Esophagus mucosa (tissue), 1 donor: ENCODE measurements at places on chromosomes 7 and 10.

GRCh38 chr10:32713560-32713959, 244.5 kb downstream of the ITGB1 start:
- no peak for ATAC-seq

DNA sequence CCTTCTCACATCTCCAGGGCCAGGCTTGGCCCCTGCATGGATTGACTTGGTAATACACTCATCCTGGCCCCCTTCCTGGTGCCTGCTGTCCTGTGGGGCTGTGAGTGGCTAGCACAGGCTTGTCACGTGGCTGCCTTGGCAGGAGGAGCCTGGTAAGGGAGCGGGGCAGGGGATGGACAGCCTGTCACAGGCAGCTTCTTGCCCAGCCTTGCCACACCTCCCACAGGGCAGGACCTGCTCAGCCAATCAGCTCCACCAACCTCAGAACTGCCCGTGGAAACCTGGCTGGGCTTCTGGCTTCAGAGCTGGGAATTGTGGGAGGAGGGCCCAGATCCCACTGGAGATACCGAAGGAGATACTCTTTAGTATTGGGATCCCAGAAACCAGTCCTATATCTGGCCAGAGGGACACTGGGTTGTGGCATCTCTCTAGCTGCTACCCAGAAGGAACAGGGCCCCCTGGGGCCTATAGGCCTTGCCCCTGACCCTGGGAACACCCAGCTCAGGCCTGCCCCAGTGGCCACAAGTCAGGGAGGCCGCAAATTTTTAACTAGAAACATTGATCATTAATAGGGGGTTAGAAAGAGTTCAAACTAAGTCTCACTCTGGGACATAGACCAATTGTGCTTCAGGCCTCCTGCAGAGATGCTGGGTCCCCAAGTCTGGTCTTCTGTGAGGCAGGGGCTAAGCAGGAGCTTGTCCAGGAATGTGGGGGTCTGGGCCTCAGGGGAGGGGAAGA, at the start of gene HOGA1:
TSS of gene HOGA1 (plus strand) at position 330 of the 738 bp plus-strand sequence. CDS start at position 645, 315 bp downstream.
- ATAC-seq, result peak; percentile 97

DNA sequence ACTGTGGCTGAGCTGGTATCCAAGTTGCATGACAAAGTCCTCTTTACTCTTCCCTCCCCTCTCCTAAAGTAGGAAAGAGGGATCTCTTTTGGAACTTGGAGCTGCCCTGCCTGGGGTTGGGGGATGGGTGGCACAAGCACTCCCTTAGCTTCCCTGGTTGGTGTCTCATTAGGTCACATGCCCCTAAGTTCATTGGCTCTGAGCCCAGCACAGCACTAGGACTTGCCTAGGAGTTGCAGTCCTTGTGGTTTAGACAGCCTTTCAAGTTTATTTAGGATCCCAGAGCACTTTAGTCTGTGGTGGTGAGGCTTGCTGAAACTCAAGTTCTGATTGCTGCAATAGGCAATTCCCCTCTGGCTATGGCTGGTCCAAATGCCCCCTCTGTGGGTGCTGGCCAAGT, 281.4 kb downstream of the NXPH1 start:
- ATAC-seq, result no peak

DNA sequence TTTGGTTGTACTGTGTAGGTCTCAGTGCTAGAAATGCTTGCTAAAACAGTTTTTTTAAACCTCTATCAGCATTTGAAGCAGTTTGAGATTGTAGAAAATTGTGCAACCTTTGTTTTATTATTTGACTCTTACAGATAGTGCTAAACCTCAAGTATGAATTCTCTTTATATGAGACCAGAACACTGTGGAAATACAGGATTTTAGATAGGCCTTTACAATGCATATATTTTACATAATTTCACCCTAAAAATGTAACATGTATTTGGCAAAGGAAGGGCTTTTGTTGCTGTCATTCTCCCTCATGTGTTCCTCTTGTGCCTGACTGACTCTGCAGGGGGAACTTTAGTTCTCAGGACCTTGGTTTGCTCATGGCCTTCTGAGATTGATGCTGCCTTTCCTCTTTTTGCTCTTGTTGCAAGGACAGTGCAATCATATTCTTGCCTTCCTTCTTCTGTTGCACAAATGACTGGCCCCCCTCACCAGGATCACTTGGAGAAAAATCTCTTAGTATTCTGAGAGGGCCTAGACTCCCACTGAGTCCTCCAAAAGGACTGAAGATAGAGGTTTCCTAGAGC, 188.7 kb downstream of the PPP1R9A start:
- no peak for ATAC-seq

DNA sequence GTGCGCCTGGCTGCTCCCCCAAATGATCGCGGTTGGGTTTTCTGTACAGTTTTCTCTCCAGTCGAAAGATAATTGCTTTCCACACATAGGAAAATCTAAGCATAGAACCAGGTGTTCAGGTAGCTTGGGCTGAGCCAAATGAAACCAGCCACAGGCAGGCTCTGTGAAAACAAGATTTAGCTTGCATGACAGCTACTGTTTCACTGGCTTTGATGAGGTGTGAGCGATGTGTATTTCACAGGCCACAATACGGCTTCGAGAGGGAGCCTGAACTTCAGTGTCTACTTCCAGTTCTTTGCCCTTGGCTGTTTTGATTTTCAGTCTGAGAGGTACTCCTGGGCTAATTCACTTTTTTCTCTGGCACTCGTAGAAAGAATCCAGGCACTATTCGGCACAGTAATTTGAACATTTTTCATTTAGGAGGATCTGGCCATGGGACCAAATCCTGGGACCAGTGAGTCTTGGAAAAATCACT, 110.5 kb downstream of the JCAD start:
- ATAC-seq, result peak; percentile 78

- no peak for ATAC-seq
These were observed 64.6 kb downstream of the WDR37 start for GRCh38 chr10:1120801-1121211.

DNA sequence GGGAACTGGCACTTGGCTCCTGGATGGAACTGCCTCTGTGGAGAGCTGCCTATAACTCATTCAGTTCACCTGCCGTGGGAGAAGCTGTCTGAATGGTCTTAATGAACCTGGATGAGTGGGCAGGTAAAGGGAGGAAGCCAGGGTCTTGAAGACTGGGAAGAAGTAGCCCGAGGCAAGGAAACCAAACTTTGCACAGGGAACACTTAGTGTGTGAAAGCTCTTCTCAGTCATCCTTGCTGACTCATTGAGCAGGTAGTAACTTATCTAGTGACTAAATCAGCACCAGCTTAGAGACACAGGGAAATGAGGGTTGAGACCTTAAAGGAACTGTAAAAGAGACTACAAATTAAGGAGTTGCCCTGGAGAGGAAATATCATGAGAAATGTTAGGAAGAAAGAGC, 9.9 kb downstream of the LRRC4 start:
- peak; percentile 90 for ATAC-seq

DNA sequence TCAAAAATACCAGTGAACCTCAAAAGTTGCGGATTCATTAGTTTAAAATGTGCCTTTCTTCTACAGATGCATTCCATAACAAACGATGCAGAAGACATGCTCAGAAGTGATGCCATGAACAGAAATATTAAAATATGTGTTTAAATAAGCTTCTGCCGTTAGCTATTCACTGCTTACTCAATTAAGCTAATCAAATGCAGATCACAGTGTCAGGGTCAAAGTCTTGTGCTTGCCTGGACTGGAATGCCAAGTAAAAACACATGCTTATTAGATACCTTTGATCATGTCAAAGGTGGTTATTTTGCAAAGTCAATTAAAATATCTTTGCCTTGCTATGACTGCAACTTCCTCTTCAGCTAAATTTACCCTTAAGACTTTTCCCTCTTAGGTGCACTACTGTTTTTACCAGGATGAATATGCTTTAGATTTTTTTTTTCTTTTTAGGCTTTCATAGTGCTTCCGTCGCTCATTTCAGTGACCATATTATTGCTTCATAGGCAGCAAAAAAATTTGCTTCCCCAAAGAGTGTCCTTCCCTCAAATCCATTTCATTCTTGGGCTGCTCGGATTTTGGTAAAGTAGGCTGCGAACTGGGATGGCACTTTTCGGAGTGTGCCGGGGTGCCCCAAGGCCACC, 905 bp downstream of the ASB13 start:
- no peak for ATAC-seq

GRCh38 chr7:104772405-104773345, 241.3 kb upstream of the KMT2E start:
- no peak for ATAC-seq

- ATAC-seq, result no peak
These were observed 176.5 kb upstream of the KCTD7 start for GRCh38 chr7:66452165-66452564.

GRCh38 chr10:51204701-51205100, 130.4 kb downstream of the PRKG1 start:
- ATAC-seq, result no peak

DNA sequence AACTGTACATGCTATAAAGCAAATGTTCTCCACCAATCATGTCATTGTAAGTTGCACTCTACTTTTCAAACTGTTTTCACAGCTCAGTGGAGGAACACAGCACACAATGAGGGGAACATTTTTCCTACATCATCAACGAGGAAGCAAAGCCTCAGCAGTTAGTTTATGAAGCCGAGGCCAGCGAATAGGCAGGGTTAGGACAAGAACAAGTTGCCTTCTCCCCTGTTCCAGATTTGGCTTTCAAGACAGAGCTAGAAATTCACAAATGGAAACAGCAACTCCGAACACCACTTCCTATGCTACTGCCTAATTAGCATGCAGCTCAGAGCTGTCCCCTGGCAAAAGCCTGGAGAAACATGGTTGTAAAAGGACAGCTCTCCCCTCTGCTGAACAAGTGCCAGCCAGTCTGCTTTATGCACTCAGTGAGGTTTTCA, 19.8 kb downstream of the ITGB8 start:
- no peak for ATAC-seq

GRCh38 chr10:45553155-45553554, 119.4 kb downstream of the ZFAND4 start:
- ATAC-seq, result no peak

GRCh38 chr7:47515305-47515834, 66.5 kb downstream of the TNS3 start:
- no peak for ATAC-seq

- no peak for ATAC-seq
These were observed 948 bp downstream of the ZNF138 start for GRCh38 chr7:64795176-64795575.

DNA sequence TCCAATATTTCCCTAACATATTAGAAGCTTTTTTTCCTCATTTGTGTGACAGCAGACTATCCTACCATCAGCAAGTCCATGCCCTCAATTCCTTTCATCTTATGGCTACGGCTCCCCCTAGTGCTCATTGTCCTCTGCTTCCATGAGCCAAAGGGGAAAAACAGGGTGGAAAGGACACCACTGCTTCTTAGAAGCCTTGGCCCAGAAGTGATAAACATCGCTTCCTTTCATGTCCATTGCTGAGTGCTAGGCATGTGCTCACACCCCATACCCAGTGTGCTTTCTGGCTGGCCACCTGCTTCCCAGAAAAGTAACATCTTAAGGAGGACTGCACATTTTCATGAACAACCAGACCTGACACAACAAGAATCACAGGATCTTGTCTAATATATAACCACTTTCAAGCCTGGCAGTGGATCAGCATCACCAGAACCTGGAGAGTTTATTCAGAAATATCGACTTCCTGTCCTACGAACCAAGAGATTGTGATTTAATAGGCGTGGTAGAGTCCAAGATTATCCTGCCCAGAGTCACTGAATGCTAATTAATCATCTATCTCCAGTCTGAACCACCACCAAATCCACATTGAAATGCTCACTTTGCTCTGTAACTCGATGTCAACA, 650.5 kb upstream of the SORCS1 start:
- peak; percentile 47 for ATAC-seq

- ATAC-seq, result no peak
These were observed 182.3 kb downstream of the SNX13 start for GRCh38 chr7:17758008-17758407.

DNA sequence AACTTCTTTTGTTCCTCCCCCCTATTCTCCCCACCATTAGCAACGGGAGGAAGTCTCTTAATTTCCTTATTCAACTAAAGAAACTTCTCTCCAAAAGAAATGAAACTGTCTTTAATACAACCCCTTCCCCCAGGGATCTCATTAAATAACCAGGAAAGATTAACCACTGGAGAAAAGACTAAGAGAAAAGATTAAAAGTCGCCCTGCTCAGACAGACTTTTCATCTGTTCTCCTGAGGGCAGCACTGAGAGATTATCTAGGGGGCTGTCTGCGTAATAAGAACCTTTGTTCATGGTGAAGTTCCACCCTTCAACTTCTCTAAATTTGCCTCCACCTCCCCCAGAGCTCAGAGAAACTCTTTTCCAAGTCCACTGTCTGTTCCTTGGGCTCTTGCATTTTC, 105.5 kb downstream of the HGF start:
- ATAC-seq, result no peak

DNA sequence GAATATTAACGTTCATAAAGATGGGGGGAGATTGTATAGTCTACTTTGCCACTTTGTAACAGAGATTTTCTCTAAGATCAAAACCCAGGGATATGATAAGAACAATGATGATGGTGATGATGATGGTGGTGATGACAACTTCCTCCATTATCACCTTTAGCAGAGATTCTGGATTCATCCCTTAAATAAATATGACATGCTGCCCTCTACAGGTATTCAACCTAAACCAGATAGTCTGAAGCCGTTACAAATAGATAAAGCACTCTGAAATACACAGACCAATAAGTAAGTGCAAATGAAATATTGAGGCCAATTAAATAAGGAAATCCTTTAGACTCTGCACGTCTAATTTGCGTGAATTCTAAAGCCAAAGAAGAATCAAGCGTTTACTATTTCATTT, 211.5 kb downstream of the CREB5 start:
- ATAC-seq, result peak; percentile 36

- no peak for ATAC-seq
These were observed 7.5 kb downstream of the FAM131B start for GRCh38 chr7:143354965-143355364.

GRCh38 chr7:110600956-110601355, 490.0 kb upstream of the LRRN3 start:
- no peak for ATAC-seq

DNA sequence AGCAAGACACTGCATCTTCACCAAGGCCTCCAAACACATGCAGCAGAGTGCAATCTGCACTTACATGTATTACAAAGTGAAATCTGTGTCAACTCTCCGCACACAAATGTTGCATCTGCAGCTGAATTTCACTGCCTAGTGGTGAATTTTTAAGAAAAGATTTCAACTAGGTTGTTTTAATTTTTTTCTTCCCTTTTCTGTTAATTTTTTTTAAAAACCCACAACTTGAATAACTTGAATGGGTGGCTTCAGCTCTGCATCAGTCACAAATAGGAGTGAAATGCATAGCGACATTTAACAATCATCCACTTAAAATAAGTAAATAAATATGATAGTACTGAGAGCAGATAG, 5.9 kb downstream of the HOXA13 start:
- no peak for ATAC-seq

DNA sequence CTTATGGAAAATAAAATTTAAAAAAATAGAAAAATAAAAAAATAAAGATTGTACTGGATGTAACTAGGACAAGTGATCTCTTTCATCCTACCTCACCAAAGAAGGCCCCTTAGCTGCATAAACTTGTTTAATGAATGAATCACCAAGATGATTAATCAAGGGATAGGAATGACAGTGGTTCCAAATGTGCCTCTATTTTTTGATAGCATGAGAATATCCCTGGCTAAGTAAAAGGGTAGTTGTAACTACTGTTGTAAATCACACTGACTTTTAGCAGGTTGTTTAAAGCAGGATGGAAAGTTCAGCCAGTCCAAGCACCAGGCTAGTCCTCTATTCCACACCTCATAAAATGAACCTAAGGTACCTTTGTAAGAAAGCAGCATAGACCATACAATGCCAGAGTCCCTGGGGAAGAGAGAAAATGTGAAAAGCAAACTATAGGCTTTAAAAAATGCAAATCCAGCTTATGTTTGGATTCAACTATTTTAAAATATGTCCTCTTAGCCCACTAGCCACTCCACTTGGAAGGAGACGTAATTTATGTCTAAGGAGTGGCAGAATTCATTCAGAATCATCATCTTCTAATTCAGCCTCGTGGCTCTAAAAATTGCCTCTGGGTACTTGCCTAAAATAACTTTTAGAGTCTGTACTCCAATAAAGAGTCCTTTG, 126.8 kb downstream of the SKIDA1 start:
- peak; percentile 61 for ATAC-seq
